ENCODE measurements at places on chromosomes 1 and 21.

DNA sequence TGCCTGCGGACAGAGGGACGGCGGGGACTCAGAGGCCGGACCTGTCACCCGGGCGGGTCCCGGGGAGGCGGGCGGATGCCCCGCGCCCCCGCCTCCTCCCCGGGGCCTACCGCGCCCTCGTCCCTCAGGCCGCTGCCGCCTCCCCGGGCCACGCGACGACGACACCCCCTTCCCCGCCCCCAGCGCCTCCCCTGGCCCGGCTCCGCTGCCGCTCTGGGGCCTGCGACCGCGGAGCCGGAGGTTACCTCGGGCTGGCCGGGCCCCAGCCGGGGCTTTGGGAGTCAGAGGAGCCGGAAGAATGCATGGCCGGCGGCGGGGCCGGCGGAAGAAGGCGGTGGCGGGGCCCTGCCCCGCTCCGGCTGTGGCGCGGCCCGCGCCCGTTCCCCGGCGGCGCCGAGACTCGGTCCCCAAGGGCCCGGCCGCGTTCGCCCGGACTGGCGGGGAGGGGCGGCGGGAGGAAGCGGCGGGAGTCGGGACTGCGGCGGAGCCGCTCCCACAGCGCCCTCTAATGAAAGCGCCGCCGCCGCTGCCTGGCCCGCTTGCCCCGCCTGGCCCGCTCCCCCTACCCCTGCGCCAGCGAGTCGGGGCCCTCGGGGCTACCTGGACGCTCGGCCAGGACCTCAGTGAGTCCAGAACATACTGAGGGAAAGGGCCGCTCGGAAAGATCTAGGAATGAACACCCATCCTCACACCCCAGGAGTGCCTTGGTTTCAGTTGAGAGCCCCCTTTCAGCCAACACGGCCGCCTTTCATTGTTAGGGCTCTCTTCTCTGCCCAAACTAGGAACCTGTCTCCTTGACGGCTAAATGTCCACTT is at the start of gene LPGAT1:
Gene LPGAT1 (minus strand): TSS at position 436 of the 815 bp plus-strand sequence. CDS start 1,467 bp downstream, outside the sequence.
- no peaks in the 10 kb centered on the region for H3K27me3 ChIP-seq
- H3K36me3 ChIP-seq: no peaks in the 10 kb centered on the region
- H3K4me1 ChIP-seq: peaks cover 23% of the 10 kb centered on the region
- peak within 1 kb of the TSS; percentile 79 for H3K4me3 ChIP-seq
- peak; percentile 82 for DNase-seq
- peak within 1 kb of the TSS; percentile 92 for H3K27ac ChIP-seq

- H3K4me3 ChIP-seq: no peak overlapping the region
- no peaks in the 10 kb centered on the region for H3K27me3 ChIP-seq
- no peaks in the 10 kb centered on the region for H3K36me3 ChIP-seq
- H3K27ac ChIP-seq: no peak overlapping the region
- no peak for DNase-seq
Observed at GRCh38 chr1:90800012-90800717, 83.1 kb upstream of the BARHL2 start.

DNA sequence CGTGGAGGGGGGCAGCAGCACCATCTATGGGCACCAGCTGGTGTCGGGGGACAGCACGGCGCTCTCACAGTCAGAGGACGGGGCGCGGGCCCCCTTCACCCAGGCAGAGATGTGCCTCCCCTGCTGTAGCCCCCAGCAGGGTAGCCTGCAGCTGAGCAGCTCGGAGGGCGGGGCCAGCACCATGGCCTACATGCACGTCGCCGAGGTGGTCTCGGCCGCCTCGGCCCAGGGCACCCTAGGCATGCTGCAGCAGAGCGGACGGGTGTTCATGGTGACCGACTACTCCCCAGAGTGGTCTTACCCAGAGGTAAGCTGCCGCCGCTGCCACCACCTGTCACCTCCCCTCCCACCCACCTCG is 106.2 kb upstream of the VAMP3 start:
- H3K36me3 ChIP-seq: no peaks in the 10 kb centered on the region
- no peak overlapping the region for H3K27ac ChIP-seq
- H3K4me3 ChIP-seq: no peak overlapping the region
- H3K27me3 ChIP-seq: peaks cover 3% of the 10 kb centered on the region
- H3K4me1 ChIP-seq: peaks cover 6% of the 10 kb centered on the region

- H3K4me1 ChIP-seq: peaks cover 7% of the 10 kb centered on the region
- no peaks in the 10 kb centered on the region for H3K36me3 ChIP-seq
- DNase-seq: no peak
- no peak overlapping the region for H3K27ac ChIP-seq
Observed at GRCh38 chr1:99723251-99723650, 43.2 kb downstream of the FRRS1 start.

DNA sequence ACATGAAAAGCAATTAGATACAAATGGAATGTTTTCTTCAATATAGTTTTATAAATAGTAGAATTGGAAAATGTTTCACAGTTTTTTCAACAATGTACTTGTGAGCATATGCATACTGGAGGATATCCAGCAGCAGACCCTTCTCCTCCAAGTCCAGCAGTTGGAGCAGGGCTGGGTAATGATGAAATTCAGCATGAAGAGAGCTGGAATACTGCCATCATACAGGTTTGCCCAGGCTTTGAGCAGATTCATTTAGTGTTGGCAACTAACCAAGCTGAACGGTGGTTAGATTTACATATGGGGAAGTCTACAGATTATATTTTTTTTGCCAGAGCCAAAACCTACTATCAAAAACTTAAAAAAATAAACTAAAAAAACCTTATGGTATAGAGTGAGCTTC is 38.3 kb downstream of the WDR3 start:
- no peaks in the 10 kb centered on the region for H3K4me1 ChIP-seq
- no peaks in the 10 kb centered on the region for H3K36me3 ChIP-seq
- DNase-seq: no peak
- no peaks in the 10 kb centered on the region for H3K27me3 ChIP-seq
- no peak overlapping the region for H3K4me3 ChIP-seq

- DNase-seq: no peak
- H3K27ac ChIP-seq: no peak overlapping the region
- H3K4me1 ChIP-seq: no peaks in the 10 kb centered on the region
- H3K27me3 ChIP-seq: no peaks in the 10 kb centered on the region
- H3K4me3 ChIP-seq: no peak overlapping the region
Observed at GRCh38 chr21:43287795-43288755, 119.3 kb downstream of the CRYAA start.

DNA sequence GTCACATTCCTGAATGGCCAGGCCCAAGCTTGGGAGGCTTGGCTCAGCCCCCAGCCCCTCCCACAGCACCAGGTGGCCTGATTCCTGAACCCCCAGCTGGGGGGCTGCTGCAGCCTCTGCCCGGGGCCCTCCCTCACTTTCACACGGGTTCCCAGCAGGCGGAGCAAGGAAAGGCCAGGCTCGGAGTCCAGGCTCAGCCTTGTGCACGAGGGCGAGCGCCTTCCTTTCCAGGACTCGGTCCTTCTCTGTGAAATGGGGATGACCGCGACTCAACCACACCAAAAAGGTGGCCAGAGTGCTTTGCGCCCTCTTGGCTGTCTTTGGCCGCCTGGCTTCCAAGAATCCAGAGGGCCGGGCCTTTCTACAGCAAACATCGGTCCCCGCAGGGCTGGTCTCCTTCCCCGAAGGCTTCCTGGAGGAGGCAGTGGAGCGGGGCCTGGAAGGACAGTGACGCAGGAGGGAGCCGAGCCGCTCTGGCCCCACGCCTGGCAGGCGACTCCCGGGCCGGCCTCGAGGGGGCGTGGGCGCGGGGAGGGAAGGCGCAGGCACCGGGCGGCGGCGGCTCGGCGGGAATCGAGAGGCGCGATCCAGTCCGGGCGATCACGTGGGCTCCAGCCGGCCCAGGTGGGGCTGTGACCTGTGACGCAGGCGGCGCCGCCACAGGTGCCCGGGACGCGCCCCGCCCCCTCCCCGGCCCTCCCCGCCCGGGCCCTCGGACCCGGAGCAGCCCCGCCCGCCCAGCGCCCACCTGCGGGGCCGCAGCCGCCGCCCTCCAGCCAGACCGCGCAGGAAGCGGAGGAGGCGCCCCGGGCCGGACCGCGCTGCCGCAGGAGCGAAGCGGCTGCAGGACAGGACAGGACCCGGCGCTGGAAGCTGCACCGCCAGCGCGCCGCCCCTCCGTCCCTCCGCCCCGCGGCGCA is at the start of gene ARHGEF16:
Gene ARHGEF16 (plus strand): TSS at position 775 of the 920 bp plus-strand sequence. CDS start 8,420 bp downstream, outside the sequence.
- H3K27me3 ChIP-seq: peaks cover 27% of the 10 kb centered on the region
- no peaks in the 10 kb centered on the region for H3K36me3 ChIP-seq
- peaks cover 23% of the 10 kb centered on the region for H3K4me1 ChIP-seq
- peak within 1 kb of the TSS; percentile 65 for H3K4me3 ChIP-seq

DNA sequence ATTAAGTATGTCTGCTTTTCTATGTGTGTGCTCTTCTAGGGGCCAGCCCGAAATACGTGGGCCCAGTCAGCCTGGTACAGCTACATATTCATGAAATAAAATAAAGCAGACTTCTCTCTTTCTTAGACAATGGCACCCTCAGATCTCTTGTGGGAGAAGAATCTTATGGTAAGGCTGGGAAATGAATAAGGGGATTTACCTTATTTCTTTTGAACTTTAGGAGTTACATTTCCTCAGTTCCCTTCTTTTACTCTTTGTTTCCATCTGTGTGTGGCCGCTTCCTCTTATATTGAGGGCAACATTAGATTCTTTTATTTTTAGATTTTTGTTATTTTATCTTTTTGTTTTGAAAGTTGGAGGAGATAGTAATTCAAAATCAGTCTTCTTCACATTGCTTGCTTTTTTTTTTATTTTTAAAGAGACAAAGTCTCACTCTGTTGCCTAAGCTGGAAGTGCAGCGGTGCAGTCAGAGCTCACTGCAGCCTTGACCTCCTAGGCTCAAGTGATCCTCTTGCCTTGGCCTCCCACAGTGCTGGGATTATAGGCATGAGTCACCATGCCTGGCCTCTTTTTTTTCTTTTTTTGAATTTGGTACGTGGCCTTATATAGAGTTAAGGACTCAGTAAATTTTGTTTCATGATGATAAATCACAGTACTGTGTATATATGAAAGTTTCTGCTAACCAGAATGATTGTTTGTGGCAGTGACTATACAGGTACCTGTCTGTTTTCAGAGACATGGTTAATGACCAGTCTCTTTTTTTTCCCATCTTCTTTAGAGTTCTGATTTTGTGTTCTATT is 9.1 kb downstream of the LAMC1 start:
- H3K27me3 ChIP-seq: no peaks in the 10 kb centered on the region
- peaks cover 39% of the 10 kb centered on the region for H3K36me3 ChIP-seq
- H3K4me1 ChIP-seq: peaks cover 61% of the 10 kb centered on the region
- H3K27ac ChIP-seq: no peak overlapping the region
- no peak overlapping the region for H3K4me3 ChIP-seq

GRCh38 chr1:36023098-36023769 is 60.7 kb upstream of the TEKT2 start:
- no peak for DNase-seq
- no peaks in the 10 kb centered on the region for H3K36me3 ChIP-seq
- no peak overlapping the region for H3K4me3 ChIP-seq
- H3K4me1 ChIP-seq: no peaks in the 10 kb centered on the region
- no peak overlapping the region for H3K27ac ChIP-seq
